Colonic mucosa (tissue), 4 donors: ENCODE measurements at places on chromosomes 3 and 15.
A peak's percentile ranks its signal among the peaks of the same experiment; 100 is the strongest.

DNA sequence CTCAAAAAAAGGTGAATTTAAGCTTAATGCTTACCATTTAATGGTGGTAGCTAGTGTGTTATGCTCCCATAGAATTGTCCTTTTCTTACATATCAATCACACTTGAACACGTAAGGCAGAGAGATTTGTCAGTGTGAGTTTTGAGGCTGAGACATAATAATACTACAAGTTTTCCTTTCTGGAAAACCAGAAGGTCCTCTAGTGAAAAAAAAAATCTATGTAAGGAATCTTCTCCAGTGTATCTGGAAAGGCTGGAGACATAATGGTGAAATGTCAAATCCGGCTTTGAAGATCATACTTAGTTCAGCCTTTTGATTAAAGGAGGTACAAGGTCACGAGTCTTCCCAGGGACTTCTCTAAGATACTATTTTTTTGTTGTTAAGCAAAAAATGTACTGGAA is 3.4 kb downstream of the TSC22D2 start:
- no peak for DNase-seq

- no peak for DNase-seq
Measured at GRCh38 chr3:55272031-55272645, 215.0 kb downstream of the WNT5A start.

DNA sequence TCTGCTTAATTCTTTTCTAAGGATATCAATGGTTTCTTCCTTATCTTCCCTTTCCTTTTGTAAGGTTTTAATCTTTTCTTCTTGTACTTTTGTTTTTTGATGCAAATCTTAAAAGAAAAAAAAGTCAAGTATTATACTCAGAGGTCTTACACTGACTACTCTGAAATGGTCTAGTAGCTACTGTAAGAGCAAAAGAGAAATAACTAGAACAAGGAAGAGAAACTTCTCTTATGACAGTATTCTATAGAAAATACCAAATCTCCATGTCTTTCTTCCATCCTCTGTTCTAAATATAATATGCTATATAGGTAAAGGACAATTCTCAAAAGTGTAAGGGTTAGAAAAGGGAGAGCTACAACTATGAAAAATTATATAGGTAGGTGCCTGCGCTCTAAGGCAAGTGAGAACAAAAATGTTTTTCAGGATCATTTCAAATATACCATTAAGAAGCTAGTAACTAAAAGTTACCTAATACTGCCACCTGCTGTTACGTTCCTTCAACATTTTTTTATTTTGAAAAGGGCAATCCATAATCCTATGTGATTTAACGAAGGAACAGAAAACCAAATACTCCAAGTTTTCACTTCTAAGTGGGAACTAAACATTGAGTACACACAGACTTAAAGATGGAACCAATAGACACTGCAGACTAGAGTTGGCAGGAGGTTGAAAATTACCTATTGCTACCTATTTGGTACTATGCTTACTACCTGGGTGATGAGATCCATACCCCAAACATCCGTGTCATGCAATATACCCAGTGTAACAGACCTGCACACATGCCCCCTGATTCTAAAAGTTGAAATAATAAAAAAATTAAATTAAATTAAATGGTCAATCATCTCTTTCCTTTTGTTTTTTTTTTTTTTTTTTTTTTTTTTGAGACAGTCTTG is 36.7 kb downstream of the CIP2A start:
- DNase-seq, result no peak

- peak; percentile 16 for DNase-seq
Measured at GRCh38 chr15:90817117-90818057, 51.0 kb upstream of the FURIN start.

GRCh38 chr15:37149146-37149545 is 48.8 kb upstream of the MEIS2 start:
- DNase-seq, result no peak

DNA sequence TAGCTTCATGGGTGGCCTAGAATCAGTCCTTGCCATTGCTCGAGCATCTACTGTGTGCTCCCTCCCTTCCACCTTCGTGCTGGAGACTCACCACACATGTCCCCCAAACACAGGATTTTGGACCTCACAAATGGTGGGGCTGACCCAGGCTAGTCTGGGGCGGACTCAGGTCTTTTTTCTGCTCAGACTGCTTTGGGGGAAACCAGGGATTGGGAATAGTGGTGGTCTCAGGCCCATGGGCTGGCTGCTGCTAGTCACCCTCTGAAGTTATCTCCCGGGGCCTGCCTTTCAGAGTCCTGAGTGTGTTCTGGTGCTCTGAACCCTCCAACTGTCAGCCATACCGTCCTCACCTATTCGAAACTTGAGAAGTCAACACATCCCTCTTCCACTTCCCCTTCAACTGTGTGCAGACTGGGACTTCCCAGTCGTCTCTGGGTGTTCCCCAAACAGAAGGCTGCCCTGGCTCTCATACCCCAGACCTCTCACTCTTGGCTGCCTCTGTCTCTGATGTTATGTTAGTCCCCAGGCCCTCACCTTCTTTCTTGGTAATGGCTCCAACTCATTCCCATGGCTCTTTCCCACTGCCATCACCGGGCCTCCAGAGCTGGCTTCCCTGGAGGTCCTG is 46.0 kb downstream of the PPCDC start:
- no peak for DNase-seq

GRCh38 chr15:26974120-26974780 is 3.3 kb downstream of the GABRG3 start:
- DNase-seq, result no peak

- DNase-seq, result no peak
Measured at GRCh38 chr3:156461889-156462288, 93.0 kb downstream of the SSR3 start.

GRCh38 chr3:106640353-106640752 is 736.9 kb upstream of the CCDC54 start:
- DNase-seq, result no peak

DNA sequence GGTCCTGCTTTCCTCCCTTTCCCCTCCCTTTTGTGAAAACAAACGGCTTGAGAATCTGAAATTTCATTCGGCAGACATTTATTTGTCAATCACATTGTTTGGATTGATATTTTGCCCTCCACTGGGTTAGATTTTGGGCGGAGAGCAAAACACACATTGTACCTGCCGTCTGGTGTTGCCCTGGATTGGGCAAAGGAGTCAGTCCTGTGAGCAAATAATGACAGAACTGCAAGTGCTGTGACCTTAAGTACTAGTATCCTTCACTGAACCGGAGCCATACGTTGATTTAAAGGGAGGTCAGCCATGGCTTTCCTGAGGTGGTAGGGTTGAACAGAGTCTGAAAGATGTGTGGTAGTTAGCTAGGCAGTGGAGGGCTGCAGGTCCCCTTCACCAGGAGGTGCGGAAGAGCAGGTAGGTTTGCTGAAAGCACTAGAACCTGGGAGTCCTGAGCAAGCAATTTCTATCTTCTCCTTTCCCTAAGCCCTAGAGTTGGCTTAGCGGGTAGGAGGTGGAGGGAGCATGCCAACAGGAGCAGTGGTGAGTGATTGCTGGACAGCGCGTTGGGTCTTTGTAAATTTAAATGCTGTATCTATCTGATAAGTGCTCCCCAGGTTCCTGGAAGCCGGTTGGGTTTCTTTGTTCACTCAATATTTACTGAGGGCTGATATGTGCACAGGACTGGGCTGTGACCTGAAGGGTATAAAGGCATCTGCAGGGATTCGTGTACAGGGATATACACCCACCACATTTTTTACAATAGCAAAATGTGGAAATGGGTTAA is 2.0 kb downstream of the PDIA5 start:
- DNase-seq, result no peak

- DNase-seq, result no peak
Measured at GRCh38 chr15:98860281-98861041, 147.1 kb downstream of the PGPEP1L start.

GRCh38 chr3:194145702-194146101 is 9.8 kb downstream of the HES1 start:
- DNase-seq, result no peak

GRCh38 chr3:20323307-20323927 is 137.4 kb upstream of the SGO1 start:
- no peak for DNase-seq

DNA sequence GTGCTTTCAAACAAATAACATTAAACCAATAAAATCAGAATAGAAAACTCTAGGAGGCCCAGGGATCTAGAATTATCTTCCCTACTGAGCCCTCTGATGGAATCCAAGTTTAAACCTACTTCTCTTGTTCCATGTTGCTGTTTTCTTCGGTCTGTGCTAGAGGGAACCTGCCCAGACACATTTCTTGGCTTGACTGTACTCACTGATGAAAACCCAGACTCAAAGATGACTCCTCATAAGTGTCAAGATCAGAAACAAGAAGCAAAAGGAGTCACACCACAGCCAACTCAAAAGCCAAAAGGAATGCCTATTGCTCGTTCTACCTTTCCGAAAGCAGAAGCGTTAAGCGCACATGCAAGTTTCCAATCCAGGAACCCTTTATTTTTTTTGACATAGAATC is 31.6 kb downstream of the SCAP start:
- DNase-seq, result no peak

GRCh38 chr3:196506687-196507086 is 3.1 kb upstream of the RNF168 start:
- DNase-seq, result no peak

DNA sequence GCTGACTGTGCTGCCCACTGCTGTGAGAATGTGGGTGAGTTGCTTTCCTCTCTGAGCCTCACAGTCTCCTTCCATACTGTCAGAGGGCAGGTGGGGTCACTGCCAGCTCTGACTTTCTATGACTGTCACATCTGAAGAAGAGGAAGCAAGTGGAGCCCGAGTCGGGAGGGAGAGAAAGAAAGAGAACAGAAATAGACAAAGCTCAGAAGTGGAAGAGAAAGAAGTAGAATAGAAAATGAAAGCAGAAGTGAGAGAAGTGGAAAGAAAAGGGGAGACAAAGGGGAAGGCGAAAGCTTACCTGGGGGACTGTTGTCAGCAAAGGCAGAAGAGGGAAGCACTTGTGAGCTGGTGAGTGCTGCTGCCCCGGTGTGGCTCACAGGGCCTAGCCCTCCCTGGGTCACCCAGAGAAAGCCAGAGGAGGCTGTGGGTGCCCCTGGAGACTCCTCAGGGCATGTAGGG is 57.9 kb downstream of the EPHB1 start:
- no peak for DNase-seq

- DNase-seq, result no peak
Measured at GRCh38 chr15:91751611-91752010, 101.9 kb upstream of the SLCO3A1 start.

GRCh38 chr15:91128016-91128415 is 28.0 kb downstream of the SV2B start:
- DNase-seq, result no peak

DNA sequence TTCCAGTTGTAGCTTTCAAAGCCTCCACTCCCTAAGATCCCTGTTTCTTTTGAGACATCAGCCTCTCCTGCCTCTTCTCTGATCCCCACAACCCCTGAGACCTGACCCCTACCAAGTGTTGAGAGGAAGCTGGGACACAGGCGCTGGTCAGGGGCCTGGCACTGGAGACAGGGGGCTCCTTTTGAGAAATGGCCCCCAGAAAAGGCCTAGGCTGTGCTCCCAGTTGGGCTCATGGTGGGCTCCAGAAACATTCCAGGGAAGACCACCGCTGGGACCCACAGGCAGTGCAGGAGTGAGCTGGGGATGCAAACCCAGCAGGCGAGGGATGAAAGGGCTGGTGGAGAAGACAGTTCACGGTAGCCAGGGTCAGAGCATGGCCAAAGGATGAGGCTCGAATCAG is 16.6 kb downstream of the SSUH2 start:
- DNase-seq, result no peak

DNA sequence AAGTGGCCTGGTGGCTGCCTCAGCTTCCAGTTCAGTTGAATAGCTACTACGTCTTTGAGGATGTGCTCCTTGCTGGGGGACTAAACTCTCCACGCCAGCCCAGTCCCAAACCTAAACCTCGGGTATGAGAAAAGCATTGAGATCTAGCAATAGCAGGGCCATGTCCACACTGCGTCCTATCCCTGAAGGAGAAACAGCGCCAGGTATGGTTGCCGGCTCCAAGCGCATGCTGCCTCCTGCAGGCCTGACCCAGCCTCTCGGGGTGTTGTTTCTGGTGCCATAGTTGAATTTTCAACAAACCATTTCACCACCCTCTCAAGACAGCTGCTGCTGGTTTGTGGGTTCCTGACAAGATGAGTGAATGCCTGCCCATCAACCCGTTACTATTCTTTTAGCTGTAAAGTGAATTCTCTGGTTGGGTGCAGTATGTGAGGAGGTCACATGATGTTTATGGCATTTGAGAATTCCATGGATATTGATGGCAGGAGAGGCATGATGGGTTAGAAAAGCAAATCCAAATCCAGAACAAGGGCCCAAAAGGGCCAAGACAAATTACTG is 13.0 kb upstream of the SLC28A1 start:
- DNase-seq, result no peak

DNA sequence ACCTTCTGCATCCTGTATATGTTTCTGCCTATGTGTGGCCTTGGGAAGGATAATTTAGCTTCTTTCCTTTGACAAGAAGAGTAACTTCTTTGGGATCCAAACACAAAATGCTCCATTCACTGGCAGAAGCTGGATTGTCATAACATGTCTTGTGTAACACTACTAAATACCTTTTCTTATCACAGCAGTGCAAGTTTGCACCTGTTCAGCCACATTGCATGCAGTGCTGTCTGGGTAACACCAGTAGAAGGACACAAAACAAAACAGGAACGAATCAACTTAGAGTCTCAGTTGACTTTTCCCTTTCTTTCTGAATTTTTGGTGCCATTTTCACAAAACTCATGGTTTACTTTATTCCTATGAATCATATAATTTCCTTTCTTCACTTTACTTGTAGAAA is 43.6 kb upstream of the TNIK start:
- no peak for DNase-seq

- DNase-seq, result no peak
Measured at GRCh38 chr3:8579096-8579495, 65.5 kb downstream of the SSUH2 start.

DNA sequence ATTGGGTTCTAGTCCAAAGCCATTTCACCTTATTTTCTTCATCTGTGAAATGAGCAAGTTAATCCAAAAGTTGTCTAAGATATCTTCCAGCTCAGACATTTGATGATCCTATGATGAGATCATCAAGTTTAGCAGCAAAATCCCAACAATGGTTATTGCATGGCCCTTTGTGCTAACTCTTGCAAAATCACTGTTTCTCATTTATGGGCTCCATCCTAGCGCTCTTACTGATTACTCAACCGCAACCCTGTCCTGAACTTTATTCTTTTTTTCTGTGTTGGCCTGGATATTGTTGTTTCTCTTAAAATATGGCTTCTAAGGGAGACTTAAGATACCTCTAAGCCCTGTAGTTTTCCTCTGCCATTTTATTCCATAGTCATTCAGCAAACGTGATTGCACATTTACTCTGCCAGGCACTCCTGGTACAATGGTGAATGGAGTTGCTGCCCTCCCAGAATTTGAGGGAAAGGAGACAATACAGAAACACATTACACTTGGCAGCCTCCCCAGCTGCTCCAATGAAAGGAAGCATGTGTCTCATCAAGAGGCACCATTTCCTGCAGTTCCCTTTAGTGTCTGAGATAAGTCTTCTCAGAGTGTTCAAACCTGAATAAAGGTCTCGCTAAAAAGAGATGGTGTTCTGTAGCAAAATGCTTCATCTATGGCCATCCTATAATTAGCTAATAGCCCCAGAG is 4.4 kb downstream of the GXYLT2 start:
- DNase-seq, result peak; percentile 52

GRCh38 chr3:177992993-177993970 is 543.0 kb upstream of the KCNMB2 start:
- DNase-seq, result no peak
